ENCODE measurements at places on chromosomes 16 and 17.

GRCh38 chr17:80253631-80254395 is 6.8 kb upstream of the RNF213 start:
- no peak for DNase-seq

DNA sequence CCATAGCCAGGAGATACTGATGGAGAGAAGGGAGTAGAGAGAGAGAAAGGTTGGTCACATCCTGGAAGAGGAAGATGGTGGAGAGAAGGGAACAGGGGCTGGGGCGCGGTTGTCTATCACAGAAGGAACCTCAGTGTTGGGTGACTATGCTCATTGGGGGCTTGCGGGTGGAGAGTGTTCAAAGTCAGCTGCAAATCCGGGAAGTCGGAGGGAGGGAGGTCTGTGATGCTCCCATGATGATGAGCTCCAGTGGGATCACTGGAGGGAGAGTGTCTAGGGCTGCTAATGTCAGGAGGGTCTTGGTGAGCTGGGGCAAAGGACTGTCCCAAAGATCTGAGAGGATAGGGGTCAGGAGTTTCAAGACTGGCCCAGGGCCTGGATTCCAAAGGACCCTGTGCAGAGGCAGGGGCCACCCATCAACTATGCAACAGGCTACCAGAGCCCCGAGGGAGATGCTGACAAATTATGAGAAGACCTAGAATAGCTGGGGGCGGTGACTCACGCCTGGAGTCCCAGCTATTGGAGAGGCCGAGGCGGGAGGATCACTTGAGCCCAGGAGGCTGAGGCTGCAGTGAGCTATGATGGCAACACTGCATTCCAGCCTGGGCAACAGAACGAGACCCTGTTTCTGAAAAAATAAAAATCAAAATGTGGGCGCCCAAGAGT is 2.6 kb downstream of the SPDYE4 start:
- no peak for DNase-seq

DNA sequence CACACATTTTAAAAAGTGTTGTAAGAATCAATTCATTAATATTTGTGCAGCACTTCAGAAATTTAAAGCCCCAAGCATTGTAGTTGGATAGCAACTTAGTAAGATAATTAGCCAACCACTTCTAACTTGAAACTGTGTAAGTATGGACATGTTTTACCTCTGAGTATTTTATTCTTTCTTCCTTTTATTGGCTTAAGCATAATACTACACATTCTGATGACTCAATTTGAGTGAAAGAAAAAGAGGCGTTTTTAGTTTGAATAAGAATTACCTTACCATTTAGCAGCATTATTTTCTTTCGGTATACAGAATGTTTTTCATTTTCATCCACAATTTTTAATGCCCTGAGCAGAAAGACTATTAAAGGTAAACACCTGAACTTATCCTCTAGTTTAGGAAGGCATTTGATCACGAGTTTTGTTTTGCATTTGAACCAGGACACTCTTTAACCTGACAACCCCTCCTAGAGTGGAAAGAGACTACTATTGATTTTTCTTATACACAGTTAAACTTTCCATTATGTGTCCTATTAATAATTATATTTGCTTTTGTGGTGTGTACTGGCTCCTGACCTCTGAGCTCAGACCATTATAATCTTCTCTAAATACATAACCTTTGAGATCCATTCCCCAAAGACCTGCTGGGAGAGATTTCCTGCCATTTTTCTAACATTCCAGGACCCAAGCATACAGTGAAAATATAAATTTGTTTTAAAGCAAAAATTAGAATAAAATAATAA is 9.2 kb downstream of the NACA2 start:
- DNase-seq: no peak

- DNase-seq: no peak
Measured at GRCh38 chr17:38333635-38334295, 10.0 kb downstream of the GPR179 start.

DNA sequence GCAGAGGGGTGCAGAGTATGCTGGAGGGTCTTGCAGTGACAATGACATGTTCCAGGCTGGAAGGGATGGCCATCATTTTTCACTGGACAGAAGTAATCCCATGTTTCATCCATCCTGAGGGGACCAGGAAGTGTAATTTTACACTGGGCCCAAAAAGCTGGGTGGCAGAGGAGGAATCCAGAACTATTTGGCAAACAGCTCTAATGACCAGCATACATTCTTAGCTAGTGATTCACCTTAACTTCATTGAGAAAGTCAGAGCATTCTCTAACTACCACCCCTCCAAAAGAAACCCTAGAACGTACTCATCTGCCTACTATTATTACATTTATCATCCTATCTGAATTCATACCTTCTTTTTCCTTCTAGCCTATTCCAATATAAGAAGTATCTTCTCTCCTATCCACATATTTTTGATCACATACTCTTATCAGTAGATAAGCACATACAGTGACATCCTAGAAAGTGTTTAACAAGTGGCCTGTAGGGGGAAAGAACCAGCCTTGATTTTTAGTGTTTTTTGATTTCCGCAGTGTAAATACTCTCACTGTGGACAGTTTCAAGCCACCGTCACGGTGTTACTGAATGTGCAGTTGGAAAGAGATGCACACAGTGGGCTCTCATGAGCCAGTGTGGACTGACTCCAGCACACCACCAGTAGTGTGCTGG is 118.1 kb downstream of the FTO start:
- peak; percentile 89 for DNase-seq

DNA sequence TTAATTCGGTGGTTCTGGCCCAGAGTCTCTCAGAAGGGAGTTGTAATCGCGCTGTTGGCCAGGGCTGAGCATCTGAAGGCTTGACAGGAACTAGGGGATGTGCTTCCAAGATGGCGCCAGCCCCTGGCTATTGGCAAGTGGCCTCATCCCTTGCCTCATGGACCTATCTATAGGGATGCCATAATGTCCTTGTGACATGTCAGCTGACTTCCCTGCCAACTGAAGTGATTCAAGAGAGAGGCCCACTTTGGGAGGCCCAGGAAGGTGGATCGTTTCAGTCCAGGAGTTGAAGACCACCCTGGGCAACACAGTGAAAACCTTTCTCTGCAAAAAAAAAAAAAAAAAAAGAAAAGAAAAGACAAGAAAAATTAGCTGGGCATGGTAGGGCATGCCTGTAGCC is 15.0 kb upstream of the C16orf87 start:
- DNase-seq: no peak

DNA sequence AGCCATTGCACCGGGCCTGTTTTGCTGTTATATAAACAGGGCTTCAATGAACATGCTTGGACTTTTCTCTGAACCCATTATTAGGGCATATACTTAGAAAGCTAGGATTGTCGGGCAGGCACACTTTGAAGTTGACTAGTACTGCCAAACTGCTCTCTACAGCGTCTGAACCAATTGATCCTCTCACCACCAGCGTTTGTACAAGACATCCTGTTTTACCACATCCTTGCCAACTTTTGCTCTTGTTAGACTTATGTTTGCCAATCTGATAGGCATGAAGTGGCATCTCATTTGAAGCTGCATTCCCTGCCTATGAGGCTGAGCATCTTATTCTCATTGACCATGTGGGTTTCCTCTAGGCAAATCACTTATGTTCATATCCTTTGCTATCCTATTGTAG is 7.4 kb upstream of the PPP1R9B start:
- DNase-seq: no peak

- no peak for DNase-seq
Measured at GRCh38 chr16:81163671-81164070, 67.5 kb upstream of the GCSH start.

DNA sequence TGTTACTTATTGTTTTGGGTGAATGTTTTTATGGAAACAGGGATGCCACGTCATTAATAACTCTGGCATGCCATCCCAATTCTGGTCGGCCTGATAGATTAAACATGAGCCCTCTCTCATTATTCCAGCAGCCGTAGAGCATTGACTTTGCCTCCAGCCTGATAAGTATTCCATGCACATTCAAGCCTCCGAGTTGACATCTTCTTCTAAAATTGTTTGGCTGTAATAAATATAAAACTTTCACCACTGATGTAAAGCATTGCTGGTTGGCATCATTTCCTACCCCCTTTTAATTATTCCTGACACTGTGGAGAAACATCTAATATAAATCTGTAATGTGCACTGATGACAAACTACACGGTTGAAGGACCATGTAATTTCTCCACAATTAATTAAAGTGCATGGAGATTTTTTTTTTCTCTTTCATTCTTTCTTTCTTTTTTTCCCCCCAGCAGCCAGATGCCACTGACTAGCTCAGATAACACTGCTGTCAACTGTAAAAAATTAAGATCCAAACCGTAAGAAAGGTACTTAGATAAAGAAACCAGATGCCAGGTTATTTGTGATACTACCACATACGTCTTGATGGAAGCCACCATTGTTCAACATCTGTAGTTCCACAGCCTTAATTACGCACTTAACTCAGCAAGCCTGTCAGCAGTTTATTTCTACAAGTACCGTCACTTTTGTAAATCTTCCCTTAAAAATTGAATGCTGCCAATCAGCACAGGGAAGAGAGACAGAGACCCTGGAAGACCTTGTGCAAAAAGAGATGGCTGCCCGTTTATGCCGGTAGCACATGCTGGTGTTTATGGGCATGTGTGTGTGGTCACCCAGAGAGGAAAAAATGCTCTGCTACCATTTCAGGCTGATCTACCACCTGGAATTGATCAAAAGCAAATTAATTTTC is 237.7 kb downstream of the IRX3 start:
- no peak for DNase-seq

GRCh38 chr16:25110387-25110947 is 1.1 kb upstream of the LCMT1 start:
- DNase-seq: no peak

DNA sequence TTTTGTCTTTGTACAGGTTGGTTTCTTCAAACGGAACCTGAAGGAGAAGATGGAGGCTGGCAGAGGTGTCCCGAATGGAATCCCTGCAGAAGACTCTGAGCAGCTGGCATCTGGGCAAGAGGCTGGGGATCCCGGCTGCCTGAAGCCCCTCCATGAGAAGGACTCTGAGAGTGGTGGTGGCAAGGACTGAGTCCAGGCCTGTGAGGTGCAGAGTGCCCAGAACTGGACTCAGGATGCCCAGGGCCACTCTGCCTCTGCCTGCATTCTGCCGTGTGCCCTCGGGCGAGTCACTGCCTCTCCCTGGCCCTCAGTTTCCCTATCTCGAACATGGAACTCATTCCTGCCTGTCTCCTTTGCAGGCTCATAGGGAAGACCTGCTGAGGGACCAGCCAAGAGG is 4.9 kb downstream of the ZNF768 start:
- no peak for DNase-seq

- no peak for DNase-seq
Measured at GRCh38 chr17:73267648-73268537, 6.2 kb upstream of the CPSF4L start.

GRCh38 chr17:4969047-4969550 is 1.5 kb upstream of the SPAG7 start:
- peak; percentile 98 for DNase-seq

DNA sequence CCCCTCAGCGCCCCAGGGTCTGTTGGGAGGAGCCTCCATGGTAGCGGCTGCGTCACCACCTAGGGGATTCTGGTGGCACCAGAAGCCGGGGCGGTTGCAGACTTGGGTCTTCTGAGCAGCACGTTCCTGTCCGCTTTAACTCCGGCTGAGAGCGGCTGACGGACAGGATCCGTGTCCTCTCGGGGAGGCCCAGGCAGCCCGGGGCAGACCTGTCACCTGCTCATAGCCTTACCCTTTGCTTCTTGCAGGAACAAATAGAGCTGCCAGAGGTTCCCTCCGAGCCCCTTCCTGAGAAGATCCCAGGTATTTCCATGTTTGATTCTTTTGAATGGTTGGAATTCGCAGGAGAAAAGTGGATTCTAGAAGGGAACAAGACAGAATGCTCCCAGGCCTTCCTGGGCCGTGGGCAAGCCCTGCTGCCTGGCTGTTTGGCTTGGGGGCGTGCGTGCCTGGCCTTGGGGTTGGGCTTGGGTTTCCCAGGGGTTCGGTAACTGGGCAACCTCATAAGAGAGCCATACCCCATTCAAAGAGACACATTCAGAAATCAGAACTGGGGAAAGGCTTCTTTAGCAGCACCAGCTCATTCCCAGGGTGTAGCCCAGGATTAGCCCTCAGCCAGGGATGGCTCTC is 6.6 kb downstream of the CHMP6 start:
- no peak for DNase-seq

DNA sequence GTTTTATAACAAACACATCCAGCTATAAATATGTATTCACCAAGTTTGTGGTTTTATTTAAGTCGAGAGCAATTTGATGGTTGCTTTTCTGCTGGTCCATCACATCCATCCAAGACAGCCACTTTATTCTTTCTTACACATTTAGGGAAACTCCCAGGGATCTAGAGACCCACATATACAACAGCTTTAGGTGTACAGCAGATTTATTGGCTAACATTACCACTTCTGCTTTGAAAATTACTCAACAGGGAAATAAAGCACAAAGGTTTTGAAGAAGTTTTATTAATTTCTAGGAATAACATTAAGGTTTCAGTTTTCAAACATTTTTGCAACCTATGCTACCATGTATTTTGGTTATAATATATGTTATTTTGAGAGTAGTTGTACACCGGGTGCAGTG is 6.9 kb downstream of the ERCC4 start:
- no peak for DNase-seq

All from fibroblast of upper back skin (primary cell).